ENCODE measurements at places on chromosomes 2 and 18.

GRCh38 chr2:214713080-214713830 lies 96.2 kb downstream of the BARD1 start:
- peak; percentile 33 for DNase-seq

DNA sequence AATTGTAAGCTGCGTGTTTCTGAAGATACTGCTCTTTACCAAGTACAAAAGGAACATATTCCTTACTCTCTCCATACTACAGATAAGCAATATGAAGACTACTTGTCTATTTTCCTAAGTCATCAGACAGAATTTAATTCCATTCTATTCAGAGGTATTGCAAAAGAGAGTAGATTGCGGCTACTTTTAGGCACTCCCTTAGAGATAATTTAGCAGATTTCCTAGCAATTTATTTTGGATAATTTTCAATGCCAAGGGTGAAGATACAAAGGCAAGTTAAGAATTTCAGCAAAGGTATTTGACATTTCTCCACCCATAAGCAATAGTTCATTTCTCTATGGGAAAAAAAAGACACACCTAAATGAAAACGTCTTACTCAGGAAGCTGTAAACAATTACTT lies 161.1 kb downstream of the PDE1A start:
- DNase-seq: no peak

DNA sequence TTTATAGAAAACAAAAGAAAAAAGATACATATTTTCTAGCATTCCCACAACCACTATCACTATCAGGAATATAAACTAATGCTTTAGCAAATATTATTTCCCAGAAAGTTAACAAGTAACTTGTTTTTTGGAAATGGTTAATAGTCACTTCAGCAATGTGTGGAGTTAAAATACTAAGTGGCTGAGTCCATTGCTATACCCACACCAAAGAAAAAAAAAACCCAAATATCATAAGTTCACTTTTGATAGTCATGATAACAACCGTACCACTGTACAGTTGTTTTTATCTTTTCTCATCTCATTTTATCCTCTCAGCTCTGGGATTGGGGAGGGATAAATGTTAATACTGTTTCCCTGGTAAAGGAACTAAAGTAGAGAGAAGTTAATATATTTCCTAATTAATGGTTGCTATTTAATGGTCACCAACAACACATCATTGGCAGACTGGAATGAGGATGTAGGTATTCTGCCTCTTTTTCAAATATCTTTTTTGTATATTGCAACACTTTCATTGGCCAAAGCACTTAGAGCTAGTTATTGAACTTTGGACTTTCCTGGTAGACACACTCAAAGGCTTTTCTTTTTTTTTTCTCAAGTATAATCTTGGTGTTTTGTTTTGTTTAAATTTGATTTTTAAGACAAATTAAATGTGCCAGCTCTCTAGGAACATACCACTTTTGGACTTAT lies 18.4 kb upstream of the KANSL1L start:
- DNase-seq: no peak

DNA sequence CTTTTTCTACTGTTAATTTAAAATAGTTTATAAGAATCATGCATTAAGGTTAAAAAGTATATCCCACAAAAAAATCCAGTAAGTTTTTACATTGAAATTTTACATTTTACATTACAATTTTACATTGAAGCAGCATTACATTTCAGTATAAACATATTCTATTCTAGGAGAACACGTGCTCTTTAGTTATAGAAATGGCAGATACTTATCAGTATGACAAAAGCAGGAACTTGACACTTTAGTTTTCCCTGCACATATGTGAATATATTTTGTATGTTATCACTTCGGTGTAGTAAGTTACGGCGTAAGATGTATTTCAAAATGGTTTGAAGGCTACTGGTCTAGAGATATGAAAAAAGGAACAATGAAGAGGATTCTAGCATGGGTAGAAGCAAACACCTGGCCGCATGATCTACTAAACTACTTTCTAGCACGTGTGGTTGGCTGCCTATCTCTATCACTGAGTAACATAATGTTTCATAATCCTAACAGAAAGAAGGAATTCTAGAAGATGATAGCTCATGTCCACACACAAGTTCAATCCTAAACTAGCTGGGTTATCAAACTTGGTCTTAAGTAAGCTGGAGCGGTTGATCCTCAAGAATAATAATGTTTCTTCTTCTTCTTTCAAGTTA lies 5.4 kb downstream of the IMMT start:
- no peak for DNase-seq

GRCh38 chr2:27431395-27431794 lies 3.0 kb downstream of the NRBP1 start:
- DNase-seq: peak; percentile 83

- DNase-seq: no peak
Measured at GRCh38 chr2:107340955-107341354, 455.0 kb upstream of the ST6GAL2 start.

GRCh38 chr2:172103471-172104272 lies 972 bp upstream of the DLX2 start:
- DNase-seq: peak; percentile 87

DNA sequence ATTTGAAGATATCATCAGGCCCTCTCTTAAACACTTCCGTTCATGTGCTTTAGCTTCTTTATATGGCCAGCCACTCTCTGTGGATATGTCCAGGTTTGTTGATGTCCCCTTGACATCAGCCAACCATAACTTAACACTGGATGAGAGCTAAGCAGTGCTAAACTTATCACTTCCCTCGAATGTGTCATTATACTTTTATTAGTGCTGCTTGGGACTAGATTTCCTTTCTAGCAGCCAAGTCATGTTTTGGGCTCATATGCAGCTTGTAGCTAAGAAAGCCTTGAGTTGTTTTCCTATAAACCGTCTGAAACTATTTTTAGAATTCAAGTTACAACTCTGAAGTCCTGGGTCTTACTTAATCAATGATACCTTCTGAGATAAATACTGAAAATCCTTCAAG lies 144.8 kb upstream of the TNP1 start:
- DNase-seq: no peak

- peak; percentile 58 for DNase-seq
Measured at GRCh38 chr2:203446071-203446481, 89.0 kb downstream of the RAPH1 start.

GRCh38 chr2:20585710-20586594 lies 64.9 kb downstream of the HS1BP3 start:
- no peak for DNase-seq

DNA sequence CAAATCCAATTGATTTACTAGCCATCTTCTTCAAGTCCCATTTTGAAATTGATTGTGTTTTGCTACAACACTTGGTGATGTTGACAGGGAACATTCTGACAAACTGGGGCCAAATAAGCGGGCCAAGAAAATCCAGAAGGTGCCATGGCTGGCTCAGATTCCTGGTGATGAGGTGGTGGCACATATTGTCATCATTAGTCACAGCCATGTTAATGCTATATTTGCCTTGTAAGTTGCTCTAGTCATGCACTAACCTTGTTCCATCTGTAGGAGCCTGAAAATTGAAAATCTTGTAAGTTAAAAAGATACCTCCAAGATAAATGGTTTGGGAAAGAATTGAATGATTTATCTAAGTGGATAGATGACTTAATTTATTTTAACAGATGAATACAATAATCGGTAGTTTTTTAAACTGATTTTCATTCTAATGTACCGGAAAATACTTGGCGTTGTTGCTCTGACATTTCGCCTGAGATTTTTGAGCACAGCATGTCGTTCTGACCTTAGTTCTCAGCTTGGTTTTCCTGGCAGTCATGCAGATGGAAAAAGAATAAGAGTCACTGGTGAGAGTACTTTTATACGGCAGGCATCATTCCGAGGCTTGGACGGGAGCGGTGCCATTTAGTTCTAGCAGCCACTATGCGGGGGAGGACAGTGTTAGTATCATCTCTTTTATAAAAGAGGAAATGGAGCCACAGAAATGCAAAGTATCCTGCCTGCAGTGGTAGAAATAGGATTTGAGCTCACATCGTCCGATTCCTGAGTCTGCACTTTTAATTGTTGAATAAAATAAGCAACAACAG lies 133.9 kb downstream of the ZNF532 start:
- peak; percentile 73 for DNase-seq

DNA sequence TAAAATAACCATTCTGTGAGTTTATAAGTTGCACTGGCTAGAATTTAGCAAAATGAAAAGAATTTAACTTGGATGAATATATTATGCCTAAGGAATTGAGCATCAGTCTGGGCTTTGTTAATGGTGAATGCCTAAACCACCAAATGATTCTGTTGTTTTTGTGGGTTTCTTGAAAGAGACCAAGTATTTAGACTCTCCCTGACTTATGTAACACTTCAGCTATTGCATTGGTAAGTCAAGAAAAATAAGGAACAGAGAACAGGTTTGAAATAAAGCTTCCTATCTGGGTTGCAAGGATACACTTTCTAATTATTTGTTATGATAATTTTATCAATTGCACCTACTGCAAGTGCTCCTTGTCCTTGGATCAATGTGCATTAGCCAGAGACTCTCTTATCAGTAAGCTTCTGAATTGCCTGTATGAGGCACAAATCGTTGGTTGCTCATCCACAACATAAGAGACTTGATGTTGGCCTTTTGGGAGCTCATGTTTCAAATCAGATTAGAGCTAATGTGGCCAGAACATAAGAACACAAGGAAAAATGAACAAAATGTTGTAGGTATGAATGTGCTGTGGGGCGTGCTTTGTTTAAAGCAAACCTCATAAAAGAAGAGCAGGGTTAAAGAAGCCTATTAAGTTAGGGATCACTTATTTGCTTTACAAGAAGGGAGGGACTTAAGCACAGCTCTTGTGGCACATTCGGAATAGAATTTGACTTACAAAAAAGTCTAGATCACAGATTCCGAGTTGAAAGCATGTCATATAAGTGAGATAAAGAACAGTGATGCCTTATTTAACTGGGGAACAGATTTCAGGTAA lies 37.2 kb downstream of the PRKCE start:
- no peak for DNase-seq

DNA sequence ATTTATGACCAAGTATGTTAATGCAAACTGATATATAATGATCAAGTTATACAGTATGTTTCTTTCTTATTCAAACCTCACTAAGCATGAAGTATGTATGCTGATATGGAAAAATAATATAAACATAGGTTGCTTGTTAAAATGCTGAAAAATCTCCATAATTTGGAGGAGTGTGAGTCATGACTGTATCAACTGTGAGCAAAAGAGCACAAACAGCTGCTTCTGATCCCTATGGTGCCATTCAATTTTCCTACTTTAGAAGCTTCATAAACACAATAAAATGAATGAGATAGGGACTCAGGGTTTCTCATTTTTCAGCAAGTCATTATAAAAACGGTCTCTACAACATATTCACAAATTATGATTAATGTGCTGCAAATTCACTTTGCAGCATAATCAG lies 129.9 kb upstream of the TFPI start:
- DNase-seq: no peak

- no peak for DNase-seq
Measured at GRCh38 chr2:231015478-231015877, 19.6 kb downstream of the SPATA3 start.

DNA sequence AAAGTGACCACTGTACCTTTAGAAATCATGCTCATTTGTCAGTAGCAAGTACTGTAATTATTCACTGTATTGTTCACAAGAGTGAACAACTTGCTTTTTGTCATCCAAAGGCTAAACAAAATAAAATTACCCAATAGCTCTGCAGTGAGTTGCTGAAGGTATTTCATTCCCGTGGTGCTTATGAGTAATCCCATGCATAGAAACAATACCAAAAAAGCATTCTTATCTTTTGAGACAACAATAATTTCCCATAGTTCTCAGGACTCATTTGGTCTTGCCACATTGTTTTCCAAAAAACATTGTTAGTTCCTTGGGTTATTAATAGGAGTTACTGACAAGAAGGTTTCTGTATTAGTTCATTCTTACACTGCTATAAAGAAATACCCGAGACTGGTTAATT lies 503.2 kb upstream of the FAM98A start:
- peak; percentile 9 for DNase-seq

DNA sequence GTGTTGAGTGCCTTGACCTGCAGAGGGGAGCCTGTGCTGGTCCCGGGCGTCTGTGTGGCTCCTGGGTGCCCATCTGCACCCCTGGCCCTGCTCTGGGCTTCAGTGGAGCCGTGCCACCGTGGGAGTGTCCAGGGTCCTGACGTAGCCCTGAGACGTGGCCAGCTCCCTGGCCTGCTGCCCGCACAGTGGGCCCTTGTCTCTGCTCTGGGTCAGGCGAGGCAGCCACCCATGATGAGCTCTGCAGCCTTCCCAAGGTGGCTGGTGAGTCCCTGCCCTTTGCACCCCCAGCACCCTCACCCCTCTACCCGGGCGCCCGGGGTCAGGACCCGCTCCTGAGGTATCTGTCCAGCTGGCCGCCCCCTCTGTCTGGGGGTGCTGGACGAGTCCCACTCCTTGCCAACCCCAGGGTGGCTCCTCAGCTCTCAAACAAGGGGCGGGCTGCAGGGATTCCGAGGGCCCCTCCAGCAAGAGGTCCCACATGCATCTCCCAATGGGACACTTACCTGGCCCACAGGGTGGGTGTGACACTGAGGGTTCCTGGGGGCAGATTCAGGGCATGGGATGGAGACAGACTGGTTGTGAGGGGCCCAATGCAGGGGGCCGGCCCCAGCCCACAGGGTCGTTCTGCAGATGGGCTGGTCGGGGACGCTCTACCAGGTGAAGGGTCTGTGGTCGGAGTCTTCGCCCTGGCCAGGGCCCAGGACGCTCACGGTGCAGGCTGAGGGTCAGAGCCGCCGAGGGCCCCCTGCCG lies 2.4 kb downstream of the NEU4 start:
- DNase-seq: no peak

- no peak for DNase-seq
Measured at GRCh38 chr2:116317111-116317510, 1497.4 kb upstream of the DDX18 start.

GRCh38 chr18:49243391-49243790 lies 217.1 kb downstream of the DYM start:
- no peak for DNase-seq

- no peak for DNase-seq
Measured at GRCh38 chr2:206202446-206202845, 42.8 kb downstream of the EEF1B2 start.

GRCh38 chr2:99572373-99573164 lies 82.8 kb upstream of the REV1 start:
- DNase-seq: no peak

DNA sequence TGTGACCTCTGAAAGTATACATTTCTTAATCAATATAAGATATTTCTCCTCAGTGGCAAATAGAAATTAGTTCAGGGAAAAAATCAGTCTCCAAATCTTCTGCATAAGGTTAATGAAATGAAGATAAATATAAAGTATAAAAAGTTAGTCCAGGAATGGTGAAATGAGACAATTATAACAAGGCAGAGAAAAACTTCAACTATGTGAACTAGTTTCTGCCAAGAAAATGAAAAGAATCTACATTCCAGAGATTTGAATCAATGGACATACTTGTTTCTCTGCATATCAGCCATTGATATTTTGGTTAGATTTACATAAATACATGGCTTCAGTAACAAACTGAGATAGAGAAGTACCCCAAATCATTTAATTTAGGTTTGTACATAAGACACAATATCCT lies 249.0 kb downstream of the EXOC6B start:
- no peak for DNase-seq

DNA sequence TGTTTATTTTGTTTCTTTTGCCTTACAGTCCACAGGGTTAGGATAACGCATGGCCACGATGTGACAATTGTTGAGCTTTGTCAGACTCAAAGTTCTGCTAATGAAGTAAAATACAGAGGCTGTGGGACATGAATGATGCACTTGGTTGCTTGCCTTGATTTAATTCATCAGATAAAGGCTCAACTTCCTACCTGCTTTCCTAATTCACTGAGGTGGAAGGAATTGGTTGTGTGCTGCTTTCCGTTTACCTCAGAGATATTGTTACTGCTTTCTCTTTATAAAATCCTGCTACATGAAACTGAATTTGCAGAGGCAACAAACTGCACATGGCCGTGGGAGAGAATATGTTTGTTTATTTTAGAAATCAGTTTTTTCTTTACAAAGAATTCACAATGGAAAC lies 6.6 kb downstream of the RIT2 start:
- no peak for DNase-seq

Data from dermis microvascular lymphatic vessel endothelial cell (primary cell).